Iris pigment epithelial cell (primary cell): ENCODE measurements at places on chromosomes 5 and 9.

DNA sequence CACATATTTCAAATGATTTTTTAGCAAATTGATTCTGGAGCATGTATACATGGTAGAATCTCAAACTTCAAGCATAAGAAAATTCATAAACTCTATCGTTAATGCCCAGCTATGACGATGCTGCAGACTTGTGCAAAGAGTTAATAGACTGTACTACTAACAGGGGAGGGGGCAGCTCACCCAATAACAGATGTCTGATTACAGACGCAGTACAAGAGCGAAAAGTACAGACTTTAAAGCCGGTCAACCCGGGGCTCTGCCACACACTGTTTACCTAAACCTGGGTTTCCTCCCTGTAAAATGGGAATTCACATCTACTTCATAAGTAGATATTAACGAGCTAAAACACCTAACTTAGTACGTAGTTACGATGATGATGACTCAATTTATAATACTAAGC lies 651 bp downstream of the TRIM23 start:
- DNase-seq, result no peak

GRCh38 chr5:160287378-160288051 lies 24.8 kb downstream of the CCNJL start:
- DNase-seq, result peak; percentile 48

- peak; percentile 56 for DNase-seq
Observed at GRCh38 chr9:3951161-3951665, 348.7 kb downstream of the GLIS3 start.

DNA sequence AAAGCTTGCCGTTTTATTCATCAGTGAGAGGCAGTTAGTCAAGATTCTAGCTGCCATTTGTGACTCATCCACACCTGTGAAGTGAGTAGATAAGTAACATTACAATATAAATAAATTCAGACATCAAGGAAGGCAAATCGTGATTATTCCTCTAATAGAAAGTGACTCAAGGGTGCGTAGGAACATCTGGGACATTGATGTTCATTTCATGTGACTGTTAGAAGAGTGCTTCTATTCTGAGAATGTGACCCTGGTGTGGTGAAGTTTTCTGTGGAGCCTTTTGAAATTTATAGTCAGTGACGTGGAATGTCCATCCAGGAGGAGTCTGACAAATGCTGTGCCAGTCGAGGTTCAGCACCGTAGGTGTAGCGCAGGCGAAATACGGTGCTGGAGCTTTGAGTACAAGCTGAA lies 48.4 kb upstream of the FAM240B start:
- no peak for DNase-seq

DNA sequence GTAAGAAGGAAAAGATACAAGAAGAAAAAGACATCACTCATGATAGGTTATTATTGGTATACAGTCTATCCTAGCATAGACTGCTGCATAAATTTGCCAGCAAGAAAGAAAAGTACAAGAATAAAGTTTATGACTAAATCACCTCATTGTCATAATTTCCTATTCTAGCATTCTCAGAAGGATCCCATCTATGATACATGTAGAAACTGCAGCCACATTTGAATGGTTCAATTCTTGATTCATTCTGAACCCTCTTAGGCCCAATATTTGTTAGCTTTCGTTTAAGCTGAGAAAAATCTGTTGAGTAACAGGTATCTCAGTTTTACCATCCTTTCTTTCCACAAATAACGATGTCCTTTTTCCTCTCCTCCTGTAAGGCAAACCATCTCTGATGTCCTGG lies 21.2 kb downstream of the INVS start:
- no peak for DNase-seq

DNA sequence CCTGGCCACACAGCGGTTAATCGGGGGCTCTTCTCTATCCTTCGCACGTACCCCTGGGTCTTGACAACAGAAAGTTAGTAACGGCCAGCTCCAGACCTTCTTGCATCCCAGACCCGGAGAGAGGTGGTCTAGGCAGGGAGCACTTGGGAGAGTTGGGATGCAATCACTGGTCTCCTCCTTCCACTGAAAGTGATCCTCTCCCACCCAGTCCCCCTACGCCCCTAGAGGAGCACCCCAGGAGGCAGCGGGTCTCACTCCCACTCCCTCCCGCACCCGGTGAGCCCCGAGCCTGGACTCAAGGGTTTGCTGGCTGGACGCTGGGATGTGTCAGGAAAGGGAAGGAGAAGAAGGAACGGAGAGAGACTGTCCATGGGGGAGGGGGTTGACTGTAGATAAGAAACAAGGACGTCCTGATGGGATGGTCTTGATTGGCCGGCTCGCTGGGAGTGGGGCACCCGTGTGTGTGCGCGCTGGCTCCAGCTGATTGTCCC lies 2.0 kb downstream of the RORB start:
- DNase-seq, result peak; percentile 21

GRCh38 chr5:100846772-100847171 lies 56.3 kb downstream of the ST8SIA4 start:
- DNase-seq, result no peak

DNA sequence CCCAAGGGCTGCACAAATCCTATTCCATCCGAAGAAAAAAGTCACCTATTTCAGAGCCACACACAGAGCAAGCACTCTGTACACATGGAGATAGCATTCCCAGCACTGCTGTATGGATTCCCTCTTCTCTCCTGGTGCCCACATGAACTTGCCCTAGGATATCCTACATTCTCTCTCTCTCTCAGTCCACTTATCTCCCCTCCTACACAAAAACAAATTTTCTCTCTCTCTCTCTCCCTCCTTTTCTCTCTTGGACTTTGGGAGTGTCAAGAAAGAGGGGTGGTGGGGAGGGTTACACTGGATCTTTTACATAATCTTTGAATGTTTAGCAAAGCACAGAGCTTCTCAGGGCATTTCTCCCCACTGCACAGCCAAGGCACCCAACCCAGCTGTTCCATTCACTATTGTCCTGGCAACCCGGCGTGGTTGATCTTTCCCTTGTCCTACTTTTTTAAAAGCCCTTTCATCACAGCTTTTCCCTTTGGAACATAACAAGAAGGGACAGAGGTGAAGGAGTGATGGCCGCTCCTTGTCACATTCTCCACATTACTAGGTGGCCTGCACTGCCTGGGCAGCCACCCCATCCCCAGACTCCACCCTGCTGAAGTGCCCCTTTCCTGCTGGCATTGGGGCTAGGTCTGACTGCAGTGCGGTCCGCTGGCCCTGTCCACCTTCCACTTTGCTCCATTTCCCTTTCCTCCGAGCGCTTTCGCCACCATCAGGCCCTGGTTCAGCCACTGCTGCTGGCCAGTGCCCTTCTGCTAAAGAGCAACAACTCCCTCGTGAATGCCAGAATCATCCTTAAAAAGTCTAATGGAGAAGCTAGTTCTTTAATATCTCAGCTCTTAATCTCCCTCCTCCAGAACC lies 22.2 kb upstream of the SLC1A3 start:
- DNase-seq, result no peak

DNA sequence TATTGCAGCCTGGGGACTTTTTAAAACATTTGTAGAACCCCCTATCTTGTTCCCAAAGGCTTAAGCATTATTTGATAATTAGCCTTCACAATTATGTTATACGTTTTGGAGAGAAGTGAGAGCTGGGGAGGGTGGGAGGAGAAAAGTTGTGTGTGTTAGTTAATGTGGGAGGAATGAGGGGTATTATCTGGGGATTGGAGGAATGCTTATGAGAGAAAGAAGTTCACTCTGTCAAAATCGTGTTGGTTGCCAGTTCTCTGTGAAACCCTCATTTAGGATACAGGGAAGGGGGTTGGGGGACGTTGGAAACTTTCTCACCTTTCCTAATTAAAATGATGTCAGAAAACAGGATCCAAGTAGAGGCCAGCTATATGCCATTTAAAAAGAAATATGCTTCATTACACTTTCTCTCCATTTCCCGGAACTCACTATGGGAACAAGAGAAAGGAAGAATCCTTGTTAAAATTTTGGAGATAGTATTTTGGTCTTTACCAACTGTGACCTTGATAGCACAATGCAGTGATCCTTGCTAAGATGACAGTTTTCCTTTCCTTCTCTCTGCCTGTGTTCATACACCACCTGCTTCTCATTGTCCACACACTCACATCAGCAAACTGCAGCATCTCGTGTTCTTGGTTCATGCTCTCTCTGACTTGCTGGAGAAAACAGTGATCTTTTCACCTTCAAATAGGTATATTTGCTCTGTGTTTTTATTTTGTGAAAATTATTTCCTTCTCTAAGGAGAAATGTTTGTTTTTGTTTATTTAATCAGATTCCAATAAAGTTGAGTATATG lies 336.7 kb upstream of the CLINT1 start:
- no peak for DNase-seq

GRCh38 chr5:135326296-135327254 lies 72.5 kb downstream of the MACROH2A1 start:
- DNase-seq, result no peak

- peak; percentile 40 for DNase-seq
Observed at GRCh38 chr9:79700607-79701360, 129.0 kb downstream of the TLE4 start.

GRCh38 chr5:41793141-41793770 lies 77.0 kb downstream of the OXCT1 start:
- DNase-seq, result peak; percentile 84
